ENCODE measurements at places on chromosomes 16 and 17. TPM values are rescaled to one million over a fixed set of nuclear protein-coding genes. Genes with fewer than 3 reads are reported as not detected.

DNA sequence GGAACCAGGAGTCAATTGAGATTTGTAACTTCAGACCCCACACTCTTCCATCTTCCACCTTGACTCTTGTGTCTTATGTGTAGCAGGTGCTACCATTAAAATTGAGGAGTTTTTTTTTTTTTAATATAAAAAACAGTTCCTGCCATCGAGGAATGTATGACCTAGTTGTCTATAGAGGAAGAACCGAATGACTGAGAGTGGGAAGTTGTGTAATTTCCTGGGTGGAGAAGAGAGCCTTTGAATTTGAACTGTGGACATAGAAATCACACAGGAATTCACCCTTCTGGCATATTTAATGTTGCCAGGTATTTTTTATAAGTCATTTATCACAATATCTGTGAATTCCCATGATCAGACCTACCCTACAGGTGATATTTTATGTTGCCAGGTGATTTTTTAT, 22.0 kb downstream of the SP2 start:
- no peak for DNase-seq

GRCh38 chr16:66322174-66322573, 44.3 kb upstream of the CDH5 start:
- no peak for DNase-seq

- no peak for DNase-seq
Measured at GRCh38 chr17:74391771-74392170, 24.5 kb downstream of the GPR142 start.

GRCh38 chr17:75365009-75365930, 40.2 kb downstream of the GRB2 start:
- DNase-seq = no peak

DNA sequence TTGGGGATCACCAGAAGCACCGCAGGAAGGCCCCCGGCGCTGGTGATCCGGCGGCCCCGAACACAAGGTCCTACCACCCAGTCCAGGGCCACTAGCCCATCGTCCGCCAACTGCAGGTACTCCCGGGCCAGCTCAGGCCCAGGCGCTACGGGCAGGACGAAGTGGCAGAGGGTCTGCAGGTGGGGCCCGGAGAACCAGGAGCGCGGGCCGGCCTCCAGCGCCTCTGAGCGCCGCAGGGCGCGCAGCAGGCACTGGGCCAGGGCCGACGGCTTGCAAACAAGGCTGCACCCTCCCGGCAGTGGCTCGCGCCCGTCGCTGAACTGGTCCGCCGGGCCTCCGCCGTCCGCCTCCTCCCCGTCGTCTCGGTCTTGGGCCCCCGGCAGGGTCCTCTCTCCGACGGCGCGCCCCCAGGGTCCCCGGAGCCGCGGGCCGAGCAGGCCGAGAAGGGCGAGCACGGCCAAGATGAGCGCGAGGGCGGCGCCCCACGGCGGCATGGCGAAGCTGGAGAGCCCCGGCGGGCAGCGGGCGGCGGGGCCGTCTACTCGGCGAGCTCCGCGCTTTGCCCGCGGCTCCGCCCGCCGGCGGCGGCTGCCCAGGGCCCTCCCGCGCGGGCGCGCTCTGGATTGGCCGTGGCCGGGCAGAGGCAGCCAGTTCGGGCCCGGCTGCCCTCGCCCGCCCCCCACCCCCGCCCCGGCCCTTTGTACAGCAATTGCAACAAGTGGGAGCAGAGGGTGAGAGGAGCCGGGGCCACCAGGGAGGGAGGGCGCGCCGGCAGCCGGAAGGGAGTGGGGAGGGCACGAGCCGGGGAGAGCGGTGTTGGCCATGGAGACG, at the start of gene ABHD15:
ABHD15 (minus strand) TSS at position 565 of the 831 bp plus-strand sequence; CDS start at position 494, 71 bp downstream.
- peak; percentile 85 for DNase-seq

DNA sequence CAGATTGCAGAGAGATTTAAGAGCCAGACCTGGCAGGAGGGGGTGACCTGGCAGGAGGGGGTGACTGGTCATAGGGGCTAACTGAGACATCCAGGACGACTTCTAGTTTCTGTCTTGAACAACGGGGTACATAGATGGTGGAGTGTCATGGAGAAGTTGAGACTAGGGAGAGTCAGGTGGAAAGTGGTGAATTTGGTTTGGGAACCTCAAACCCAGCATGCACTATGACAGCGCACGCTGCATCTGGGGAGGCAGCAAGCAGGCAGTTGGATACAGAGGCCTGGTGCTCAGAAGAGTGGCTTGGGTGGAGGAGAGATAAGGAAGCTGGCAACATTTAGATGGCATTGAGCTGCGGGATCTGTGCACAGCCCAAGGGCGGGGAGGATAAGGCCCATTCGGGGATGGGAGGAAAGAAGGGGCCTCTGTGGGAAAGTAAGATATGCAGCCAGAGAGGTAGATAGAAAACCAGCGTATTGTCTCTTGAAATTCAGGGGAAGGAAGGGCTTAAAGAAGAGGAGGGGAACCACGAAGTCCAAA, 4.5 kb downstream of the RIPOR1 start:
- no peak for DNase-seq

DNA sequence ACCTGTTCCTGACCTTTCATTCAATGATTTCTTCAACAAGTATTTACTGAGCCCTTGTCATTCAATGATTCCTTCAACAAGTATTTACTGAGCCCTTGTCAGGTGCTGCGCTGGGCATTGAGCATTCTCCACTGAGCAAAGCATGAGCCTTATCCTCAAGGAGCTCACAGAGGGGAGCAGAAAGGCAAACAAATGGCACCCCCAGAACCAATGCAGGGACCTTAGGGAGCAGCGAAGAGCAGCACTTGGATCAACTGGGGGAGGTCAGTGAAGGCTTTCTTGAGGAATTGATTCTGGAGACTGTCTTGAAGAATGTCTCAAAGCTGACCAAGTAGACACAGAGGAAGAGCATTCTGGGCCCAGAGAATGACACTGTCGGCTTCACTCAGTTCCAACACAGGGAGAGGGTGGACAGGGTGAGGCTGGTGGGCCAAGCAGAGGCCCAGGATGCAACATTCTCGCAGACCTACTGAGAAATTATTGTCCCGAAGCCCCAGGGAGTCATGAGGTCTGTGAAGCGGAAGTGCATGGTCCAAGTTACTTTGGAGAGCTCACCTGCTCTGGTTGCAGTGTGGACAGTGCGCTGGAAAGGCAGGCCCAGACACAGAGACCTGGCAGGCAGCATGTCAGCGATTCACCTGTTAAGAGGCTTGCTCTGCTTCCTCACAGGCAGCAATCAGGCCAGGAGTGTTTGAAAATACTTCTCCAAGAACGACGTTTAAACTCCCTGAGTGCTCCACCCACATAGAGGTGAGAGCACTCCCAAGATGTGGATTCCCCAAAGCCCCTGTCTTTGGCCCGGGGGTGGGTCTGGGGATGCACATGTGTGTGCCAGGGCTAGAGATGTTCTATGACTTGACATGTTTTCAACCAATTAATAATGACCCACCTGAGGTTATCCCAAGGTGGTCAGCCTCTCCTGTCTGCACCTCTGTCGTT, 3.2 kb upstream of the MPO start:
- no peak for DNase-seq

The HLF gene
- total RNA-seq = 3.3 TPM

DNA sequence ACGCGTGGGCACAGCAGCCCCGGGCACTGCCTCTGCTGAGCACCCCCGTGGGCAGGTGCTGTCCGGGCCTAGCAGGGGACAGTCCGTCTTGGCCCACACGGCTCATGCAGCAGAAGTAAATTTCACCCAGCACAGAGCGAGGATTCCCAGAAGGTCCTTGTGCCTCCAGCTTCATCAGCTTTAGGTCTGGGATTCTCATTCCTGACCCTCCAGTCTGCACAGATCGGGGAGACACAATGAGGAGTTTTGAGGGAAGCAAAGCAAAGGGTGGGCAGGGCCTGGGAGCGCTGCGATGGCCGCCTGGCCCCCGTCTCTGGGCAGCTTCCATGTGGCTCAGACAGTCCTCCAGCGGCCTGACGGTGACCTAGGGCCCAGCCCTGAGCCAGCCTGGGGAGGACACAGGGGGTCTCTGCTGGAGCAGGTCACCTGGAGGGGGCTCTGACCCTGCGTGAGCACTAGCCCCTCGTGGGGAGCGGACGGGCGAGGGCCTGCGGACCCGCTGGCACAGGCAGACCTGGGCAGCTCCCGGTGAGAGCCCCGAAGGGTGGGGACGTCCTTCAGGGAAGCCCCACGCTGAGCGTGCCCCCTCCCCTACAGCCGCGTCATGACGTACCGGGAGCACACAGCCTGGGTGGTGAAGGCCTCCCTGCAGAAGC, 30.7 kb upstream of the CHMP6 start:
- DNase-seq = no peak

GRCh38 chr16:58755989-58756649, 22.0 kb upstream of the GOT2 start:
- peak; percentile 52 for DNase-seq

The TEKT1 gene
- not detected for total RNA-seq

DNA sequence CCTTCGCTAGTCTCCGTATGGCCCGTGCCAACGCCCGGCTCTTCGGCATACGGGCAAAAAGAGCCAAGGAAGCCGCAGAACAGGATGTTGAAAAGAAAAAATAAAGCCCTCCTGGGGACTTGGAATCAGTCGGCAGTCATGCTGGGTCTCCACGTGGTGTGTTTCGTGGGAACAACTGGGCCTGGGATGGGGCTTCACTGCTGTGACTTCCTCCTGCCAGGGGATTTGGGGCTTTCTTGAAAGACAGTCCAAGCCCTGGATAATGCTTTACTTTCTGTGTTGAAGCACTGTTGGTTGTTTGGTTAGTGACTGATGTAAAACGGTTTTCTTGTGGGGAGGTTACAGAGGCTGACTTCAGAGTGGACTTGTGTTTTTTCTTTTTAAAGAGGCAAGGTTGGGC, 2.5 kb downstream of the RPL13 start:
- no peak for DNase-seq

Data from Calu3 (cell line).